ENCODE measurements at places on chromosomes 1 and 21.
A peak's percentile ranks its signal among the peaks of the same experiment; 100 is the strongest.

DNA sequence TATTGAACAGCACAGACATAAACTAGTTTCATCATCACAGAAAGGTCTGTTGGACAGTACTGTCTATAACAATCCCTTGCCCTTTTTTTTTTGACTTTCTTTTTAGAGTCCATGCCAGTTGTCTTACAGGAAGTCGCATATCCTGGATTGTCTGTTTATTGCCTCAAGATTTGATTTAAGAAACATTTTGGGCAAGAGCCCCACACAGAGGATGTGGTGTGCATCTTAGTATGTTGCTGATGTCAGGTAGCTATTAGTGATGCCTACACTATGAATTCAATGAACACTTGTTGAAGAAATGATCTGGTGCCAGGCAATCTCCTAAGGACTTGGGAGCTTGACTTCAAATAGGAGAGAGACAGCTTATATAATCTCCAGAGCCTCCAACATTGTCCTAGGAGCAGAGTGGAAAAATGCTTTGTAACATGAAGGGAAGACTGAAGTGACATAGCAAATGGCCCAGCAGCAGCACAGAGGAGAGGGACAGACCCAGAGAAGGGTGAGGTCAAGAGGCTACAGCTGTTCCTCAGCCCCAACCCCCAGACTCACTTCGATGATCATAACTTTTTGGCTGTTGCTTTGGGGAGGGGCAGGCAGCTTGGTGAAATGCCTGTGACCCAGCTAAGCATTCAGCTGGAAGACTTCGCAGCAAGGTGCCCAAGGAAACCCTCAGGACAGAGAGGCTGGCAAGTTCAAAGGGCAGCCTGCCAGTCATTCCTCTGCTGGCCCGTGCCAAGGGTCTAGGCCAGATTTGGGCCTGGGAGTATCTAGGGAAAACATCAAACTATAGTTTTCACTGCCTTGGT lies 7.5 kb upstream of the RAB29 start:
- DNase-seq: peak; percentile 35

- no peak for DNase-seq
Measured at GRCh38 chr1:13628711-13629110, 45.1 kb downstream of the PDPN start.

DNA sequence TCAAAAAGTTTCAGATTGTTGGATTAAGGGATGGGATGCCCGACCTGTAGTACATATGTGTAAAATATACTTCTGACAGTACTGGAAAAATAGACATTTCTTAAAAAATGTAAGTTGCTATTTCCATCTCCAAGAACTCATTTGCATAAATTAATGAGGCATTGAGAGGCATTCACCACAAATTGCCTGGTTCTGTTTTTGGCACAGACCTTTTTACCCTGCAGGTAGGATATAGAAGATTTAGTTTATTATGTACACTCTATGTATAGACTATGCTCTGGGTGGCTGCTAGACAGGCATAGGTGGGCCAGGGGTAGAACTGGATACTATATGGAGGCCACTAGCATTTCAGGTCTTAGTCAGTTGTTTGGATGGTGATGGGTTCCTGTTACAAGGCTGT lies 8.0 kb downstream of the CCDC17 start:
- DNase-seq: no peak

DNA sequence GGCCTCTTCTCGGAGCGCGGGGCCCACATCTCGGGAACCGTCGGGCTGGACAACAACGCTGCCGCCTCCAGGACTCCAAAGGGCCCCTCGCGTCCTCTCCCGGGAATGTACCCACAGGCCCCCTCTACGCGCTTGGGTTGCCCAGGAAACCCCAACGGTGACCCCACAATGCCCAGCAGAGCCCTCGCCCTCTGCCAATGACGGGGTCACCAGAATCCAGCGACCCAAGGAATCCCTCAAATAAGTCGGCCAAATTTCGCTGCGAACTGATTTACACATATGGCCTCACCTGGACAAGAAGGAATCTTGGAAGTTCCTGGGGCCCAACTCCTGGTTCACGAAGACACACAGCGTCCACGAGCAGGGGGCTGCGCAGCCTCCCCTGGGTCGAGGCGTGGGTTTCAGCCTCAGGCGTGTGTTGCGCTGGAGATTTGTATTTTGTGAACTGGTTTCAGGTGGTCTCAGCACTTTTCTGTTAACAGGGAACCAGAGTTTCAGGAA lies 78.1 kb downstream of the DESI2 start:
- no peak for DNase-seq

DNA sequence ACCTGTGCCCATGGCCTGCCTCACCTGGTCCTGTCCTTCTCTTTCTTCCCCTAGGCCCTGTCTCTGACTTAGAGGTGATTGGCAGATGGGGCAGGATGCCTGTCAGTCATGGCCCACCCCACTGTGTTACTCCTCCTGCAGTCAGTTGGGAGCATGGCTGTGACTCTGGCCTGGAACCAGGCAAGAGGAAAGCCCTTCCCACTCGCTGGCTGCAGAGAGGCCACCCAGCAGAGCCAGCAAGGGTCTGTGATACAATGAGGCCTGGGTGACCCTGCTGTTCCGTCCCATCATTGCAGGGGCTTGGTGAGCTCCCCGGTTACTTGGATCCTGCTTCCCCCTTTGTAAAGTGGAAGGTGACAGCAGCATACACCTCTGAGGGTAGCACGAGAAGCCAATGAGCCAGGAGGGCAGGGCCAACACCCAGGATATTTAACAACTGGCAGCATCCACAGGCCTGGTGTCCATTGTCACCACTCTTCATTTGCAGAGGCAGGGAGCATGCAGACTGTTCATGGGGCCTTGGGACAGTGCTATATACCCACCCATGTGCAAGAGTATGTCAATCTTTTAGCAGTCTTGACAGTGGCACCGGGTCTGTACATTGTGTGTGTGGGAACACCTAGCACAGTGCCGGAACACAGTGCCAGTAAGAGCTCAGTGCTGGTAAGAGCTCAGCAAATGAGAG lies 191.0 kb upstream of the C1orf174 start:
- DNase-seq: peak; percentile 53

- DNase-seq: no peak
Measured at GRCh38 chr1:54302549-54302948, 102.6 kb downstream of the MRPL37 start.

DNA sequence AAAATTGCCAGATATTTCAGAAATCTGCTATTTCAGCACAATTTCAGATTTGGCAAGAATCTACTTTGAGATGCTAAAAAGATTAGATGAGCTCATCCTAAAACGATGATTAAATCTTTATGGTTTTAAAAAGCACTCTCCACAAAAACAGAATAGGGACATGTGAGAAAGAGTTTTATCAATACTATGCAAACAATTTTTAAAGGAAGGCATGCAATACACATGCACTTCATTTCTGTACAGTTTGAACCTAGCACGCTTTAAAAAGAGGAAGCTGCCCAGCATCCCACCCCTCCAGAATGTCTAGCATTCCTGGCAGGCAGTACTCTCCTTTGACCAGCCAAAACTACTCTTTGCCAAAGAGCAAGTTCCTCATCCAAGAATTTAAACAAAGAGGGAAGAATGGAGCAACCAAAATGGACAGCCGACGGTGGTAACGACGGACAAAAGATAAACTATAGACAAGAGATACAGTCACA lies 1.3 kb downstream of the ARHGAP29 start:
- DNase-seq: peak; percentile 90

DNA sequence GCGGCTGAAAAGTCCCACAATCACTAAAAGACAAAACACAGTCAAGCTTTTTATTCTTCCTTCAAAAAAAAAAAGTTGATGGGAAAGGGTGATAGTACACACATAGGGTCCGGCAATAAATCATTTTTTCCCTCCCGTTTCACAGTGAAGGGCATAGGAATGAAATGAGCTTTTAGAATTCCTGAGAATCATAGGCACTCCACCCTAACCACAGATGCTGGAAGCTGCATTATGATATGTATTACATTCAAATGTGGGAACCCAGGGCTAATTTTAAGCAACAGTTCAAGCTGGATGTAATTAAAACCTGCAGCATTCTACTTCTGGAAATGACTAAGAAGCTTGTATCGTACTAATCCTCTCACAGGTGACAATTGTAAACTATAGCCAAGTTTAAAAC lies 75.7 kb upstream of the KCNJ15 start:
- DNase-seq: no peak

GRCh38 chr1:201223852-201224665 lies 33.4 kb downstream of the IGFN1 start:
- peak; percentile 57 for DNase-seq

- no peak for DNase-seq
Measured at GRCh38 chr1:56106531-56107274, 472.7 kb downstream of the PLPP3 start.

DNA sequence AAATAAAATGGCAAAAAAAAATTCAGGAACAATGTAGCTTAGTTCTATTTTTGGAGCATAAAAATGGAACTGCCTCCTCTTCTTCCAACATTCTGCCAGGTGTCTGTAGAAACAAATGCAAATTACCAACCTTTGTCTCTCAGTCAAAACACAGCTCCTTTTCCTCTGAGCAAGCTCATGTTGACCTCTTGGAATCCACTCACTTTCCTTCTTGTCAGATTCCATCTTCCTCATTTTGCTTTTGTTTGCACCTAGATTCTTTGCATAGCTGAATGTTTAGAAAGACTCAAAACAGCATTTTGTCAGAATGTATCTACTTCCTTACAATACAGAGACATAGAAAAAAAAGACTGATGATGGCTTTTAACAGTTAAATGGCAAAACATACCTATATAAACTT lies 178.2 kb downstream of the ADGRL2 start:
- DNase-seq: no peak

- DNase-seq: peak; percentile 80
Measured at GRCh38 chr1:997993-998744, 1.7 kb downstream of the HES4 start.

DNA sequence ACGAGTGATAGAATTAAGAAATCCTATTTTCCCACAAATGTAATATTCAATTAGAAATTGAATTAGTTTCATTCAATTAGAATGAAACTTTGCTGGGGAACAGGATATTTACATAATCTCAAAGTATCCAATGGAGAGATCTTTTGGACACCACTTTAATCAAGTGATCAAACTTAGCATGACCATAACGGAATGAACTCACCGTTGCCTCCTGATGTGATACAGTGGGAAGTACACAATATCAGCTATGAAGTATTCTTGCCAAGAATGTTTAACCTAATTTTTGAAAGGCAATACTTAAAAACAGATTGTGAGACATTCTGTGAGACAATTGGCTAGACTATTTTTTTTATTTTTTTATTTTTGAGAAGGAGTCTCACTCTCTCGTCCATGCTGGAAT lies 16.6 kb downstream of the CDKN2C start:
- no peak for DNase-seq

- DNase-seq: peak; percentile 91
Measured at GRCh38 chr1:23772049-23772853, 6.0 kb upstream of the PITHD1 start.

DNA sequence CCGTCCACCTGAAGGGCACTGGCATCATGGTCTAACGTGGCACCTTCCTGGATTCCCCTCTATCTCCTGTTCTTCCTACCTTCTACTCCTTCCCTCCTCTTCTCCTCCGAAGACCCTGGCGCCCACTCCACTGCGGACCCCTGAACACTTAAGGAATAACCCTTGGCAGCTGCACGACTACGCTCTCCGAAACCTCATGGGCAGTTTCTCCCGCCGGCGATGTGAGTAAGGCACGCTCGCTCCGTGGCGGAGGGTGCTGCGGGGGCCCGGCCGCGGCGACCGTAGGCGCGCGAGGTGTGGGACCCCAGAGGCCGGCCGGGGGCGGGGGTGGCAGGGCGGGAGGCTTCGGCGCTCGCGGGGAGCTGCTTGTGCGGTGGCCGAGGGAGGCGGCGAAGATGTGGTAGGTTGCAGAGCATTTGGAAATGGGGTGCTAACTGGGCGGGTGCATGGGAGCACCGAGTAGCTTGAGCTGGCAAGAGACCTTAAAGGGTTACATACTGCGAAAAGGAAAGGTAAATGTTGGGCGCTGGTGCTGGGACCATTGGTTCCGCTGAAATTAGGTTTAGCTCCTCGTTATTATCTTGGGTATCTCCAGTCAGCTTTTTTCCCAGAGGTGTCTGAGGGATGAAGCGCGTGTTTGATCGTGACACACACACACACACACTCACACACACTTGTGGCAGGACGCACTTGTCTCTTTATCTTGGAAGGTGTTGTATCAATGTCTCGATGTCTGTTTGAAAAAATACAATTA lies 876 bp downstream of the LRRC7 start:
- peak; percentile 76 for DNase-seq

DNA sequence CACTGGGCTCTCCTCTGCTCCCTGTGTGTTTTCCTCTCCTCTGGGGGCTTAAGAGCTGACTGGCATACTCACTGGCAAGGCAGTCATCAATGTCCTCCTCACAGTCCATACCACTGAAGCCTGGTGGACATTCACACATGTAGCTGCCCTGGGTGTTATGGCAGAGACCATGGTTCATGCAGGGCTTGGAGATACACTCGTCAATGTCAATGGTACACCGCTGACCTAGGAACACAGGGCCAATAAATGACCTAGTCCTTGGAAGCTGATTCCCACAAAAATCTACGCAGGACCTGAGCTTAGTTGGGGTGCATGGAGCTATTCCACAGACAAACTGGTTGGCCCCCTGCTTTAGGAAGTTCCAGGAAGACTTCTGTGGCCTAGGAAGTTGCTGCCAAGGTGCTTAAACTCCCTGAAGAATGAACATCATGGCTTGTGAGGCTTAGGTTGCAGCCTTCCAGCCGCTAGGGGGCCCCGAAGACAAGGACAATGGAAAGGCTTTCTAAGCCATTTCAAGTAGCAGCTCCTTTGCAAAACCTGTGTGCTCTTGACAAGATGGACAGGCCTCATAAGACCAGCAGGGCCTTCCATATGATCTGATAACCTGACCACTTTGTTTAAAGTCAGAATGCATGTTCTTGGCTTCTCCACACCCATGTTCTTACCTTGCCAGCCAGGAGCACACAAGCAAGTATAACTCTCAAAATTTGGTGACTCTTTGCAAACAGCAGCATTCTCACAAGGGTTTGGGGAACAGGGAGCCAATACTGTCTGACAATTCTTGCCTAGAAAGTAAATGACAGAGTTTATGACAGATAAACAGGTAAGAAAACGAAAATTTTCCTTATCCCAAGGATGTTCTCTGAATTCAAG lies 52.3 kb upstream of the ADAM30 start:
- peak; percentile 35 for DNase-seq

GRCh38 chr1:230314142-230314470 lies 112.0 kb downstream of the PGBD5 start:
- peak; percentile 19 for DNase-seq

GRCh38 chr1:200901796-200902444 lies 7.2 kb downstream of the INAVA start:
- no peak for DNase-seq
